Panc1 (cell line): ENCODE measurements at places on chromosomes 12 and 14. TPM values are rescaled to one million over a fixed set of nuclear protein-coding genes. Genes with fewer than 3 reads are reported as not detected.

DNA sequence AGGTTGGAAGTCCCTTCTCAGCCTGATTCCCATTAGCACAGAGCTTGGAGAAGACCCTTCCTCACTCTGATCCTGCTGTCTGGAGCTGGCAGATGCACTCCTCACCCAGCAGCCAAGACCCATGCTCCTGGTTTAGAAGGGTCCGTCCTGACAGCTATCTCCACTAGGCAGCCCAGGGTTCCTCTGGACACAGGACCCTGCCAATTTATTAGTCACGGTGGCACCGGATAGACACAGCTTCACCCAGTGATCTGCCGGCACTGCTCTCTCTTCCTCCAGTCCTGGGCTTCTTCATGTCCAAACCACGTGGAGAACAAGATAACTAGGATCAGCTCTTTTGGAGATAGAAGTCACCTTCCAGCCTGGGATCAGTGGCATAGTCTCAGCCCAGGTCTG lies 26.2 kb upstream of the TCL1B start:
- H3K36me3 ChIP-seq = no peaks in the 10 kb centered on the region
- H3K27me3 ChIP-seq = no peaks in the 10 kb centered on the region
- no peak overlapping the region for H3K4me3 ChIP-seq
- H3K4me1 ChIP-seq = no peaks in the 10 kb centered on the region

GRCh38 chr12:57892232-57892972 lies 45.9 kb upstream of the CTDSP2 start:
- peak overlapping the region; percentile 97 for H3K27ac ChIP-seq
- no peak overlapping the region for H3K4me3 ChIP-seq
- no peaks in the 10 kb centered on the region for H3K27me3 ChIP-seq
- H3K4me1 ChIP-seq = peaks cover 77% of the 10 kb centered on the region
- no peaks in the 10 kb centered on the region for H3K36me3 ChIP-seq

GRCh38 chr14:68168460-68169109 lies 349.0 kb downstream of the RAD51B start:
- no peaks in the 10 kb centered on the region for H3K36me3 ChIP-seq
- peaks cover 12% of the 10 kb centered on the region; the same call in 1 of the 2 replicates for H3K4me1 ChIP-seq
- no peaks in the 10 kb centered on the region for H3K27me3 ChIP-seq
- H3K27ac ChIP-seq = peak overlapping the region; percentile 66; the same call in 1 of the 2 replicates
- no peak for DNase-seq

DNA sequence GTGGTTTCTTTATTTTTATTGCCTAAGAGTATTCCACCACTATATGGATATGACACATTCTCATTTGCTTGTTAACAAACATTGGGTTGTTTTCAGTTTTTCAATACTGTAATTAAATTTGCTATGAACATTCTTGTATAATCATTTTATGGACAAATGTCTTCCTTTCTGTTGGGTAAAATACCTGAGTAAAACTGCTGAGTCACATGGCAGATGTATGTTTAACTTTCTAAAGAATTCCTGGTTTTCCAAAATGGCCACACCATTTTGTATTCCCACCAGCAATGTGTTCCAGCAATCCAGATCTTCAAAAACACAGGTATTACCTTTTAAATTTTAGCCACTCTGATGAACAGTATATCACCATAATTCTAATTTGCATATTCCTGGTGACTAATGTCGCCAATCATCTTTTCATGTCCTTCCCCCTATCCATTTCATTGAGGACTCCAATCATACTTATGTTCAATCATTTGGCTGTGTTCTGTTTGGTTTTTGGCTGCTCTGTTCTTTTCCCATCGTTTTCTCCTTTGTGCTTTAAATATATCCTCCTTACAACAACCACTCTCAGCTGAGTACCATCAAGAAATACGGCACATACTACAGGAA lies 36.0 kb downstream of the CDK17 start:
- H3K4me3 ChIP-seq = no peak overlapping the region
- H3K36me3 ChIP-seq = no peaks in the 10 kb centered on the region
- H3K27ac ChIP-seq = no peak overlapping the region
- DNase-seq = no peak
- no peaks in the 10 kb centered on the region for H3K27me3 ChIP-seq
- H3K4me1 ChIP-seq = peaks cover 10% of the 10 kb centered on the region

DNA sequence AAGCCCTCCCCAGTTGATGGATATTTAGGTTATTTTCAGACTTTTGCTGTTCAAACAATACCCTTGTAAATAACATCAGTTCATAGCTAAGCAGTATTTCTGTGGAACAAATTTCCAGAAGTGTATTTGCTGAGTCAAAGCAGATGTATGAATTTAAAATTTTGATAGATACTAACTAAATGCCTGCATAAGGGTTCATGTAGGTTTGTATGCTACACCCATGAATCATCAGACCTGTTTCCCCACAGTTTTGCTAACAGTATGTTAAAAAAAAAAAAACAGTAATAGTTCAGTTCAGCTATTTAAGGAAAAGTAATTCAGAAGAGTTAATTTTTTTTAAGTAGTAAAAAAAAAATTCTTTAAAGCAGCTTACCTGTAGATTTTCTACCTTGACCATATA lies 236.1 kb upstream of the DIO2 start:
- H3K4me3 ChIP-seq = no peak overlapping the region
- H3K27ac ChIP-seq = no peak overlapping the region
- DNase-seq = no peak
- no peaks in the 10 kb centered on the region for H3K27me3 ChIP-seq
- no peaks in the 10 kb centered on the region for H3K36me3 ChIP-seq

GRCh38 chr14:52369305-52369801 lies 55.2 kb downstream of the PTGER2 start:
- no peaks in the 10 kb centered on the region for H3K36me3 ChIP-seq
- no peaks in the 10 kb centered on the region for H3K27me3 ChIP-seq
- no peaks in the 10 kb centered on the region for H3K4me1 ChIP-seq
- H3K4me3 ChIP-seq = no peak overlapping the region

DNA sequence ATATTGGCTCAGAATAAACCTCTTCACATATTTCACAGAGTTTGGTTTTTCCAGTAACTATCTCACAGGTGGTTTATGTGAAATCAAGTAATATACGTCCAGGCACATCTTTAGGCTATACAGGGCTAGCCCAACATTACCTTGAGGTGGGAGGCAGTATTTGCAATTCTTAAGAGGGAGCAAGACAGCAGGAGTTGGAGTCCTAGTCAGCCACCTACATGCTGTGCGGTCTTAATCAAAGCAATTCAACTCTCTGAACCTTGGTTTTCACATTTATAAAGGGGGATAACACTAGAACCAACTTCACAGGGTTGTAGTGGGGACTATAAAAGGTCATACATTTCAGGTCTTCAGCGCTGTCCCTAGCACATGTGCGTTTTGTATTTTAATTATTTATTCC lies 73.5 kb upstream of the FICD start:
- H3K27ac ChIP-seq = no peak overlapping the region
- no peak for DNase-seq
- H3K4me3 ChIP-seq = no peak overlapping the region
- H3K4me1 ChIP-seq = no peaks in the 10 kb centered on the region

DNA sequence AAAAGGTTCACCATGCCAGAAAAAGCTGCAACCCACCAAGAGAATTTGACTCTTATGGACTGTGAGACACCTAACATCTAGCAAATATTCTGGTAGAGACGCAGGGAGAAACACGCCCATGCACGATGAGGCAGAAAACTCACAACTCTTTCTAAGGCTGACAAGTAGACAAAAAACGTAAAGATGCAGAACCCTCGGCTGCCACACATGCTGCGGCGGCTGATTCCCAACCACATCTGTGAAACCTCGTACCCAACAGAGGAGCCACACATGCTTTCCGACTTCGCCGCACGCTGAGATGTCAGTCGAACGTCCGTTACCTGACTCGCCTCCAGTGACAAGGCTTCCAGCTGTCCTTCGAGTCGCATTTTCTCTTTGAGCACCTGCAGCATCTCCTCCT lies 21.8 kb downstream of the GOLGA3 start:
- no peak overlapping the region for H3K4me3 ChIP-seq
- H3K4me1 ChIP-seq = no peaks in the 10 kb centered on the region
- H3K27me3 ChIP-seq = no peaks in the 10 kb centered on the region
- no peak for DNase-seq

GRCh38 chr12:20367583-20368113 lies 689 bp upstream of the PDE3A start:
- H3K27me3 ChIP-seq = no peaks in the 10 kb centered on the region
- no peaks in the 10 kb centered on the region for H3K4me1 ChIP-seq
- peak overlapping the region; percentile 57 for H3K4me3 ChIP-seq
- DNase-seq = no peak
- no peaks in the 10 kb centered on the region for H3K36me3 ChIP-seq

DNA sequence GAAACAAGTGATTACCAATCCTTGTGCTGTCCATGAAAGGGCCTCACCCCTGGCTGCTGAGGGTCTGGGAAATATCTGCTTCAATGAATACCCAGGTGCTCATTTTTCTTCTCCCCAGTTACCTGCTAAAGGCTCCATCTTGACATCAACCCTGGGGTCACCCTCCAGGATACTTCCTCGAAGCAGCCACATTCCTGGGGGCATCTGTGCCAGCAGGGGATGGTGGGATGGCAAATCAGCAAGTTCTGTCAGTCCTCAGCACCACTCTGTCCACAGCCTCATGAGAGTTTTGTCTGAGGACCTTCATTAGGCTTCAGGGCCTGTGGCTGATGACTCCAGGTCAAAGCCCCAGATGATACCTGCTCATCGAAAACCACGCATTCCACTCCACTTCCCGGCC lies 124.8 kb downstream of the ZFP36L1 start:
- DNase-seq = no peak
- H3K4me3 ChIP-seq = no peak overlapping the region
- H3K36me3 ChIP-seq = no peaks in the 10 kb centered on the region
- H3K27ac ChIP-seq = no peak overlapping the region

DNA sequence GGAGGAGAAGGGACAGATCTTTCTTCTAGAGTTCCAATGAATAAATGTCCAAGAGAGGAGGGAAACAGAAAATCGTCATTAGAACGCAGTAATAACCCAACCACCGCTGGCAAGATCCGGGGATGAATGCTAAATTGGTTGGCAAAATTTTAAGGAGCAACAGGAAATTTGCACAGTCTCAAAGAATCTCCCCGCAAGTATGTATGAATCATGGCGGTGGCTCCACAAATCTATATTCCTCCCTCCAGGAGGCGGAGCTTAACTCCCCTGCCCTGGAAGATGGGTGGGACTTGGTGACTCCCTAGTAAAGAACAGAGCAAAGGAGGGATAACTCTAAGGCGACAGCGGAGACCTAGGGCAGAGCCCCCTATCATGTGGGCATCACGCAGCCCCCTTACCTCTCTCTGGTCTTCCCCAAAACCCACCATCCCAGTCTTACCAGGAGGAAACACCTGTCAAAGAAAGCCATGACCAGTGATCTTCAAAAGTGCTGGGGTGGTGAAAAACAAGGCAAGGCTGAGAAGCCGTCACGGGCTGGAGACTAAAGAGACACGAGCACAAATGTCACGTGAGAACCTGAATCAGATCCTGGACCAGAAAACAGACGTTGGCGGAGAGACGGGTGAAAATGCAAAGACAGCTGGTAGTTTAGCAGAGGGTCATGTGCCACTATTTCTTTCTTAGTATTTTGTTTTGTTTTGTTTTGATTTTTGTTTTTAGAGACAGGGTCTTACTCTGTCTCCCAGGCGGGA lies 125.8 kb downstream of the NCOR2 start:
- no peaks in the 10 kb centered on the region for H3K4me1 ChIP-seq
- no peaks in the 10 kb centered on the region for H3K27me3 ChIP-seq
- H3K36me3 ChIP-seq = no peaks in the 10 kb centered on the region
- no peak overlapping the region for H3K4me3 ChIP-seq

DNA sequence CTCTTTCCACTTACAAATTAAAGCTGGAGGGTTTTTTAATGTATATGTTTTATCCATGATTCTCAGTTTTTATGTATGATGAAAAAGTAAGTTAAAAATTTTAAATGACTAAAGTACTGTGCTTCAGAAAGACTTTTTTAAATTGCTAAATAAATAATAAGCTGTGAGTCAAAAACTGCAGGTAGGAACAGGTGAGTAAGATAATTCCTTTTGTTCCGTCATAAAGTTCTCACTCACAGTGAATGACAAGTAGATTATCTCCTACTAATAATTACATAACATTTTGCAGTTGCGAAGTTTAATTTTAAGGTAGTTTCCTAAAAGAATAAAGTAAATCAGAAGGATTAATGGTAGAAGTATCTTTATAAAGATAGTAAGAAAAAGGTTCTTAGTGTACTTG lies 78.0 kb downstream of the PRKCH start:
- DNase-seq = no peak
- H3K4me3 ChIP-seq = no peak overlapping the region
- H3K36me3 ChIP-seq = no peaks in the 10 kb centered on the region
- H3K27ac ChIP-seq = no peak overlapping the region
- H3K27me3 ChIP-seq = no peaks in the 10 kb centered on the region

DNA sequence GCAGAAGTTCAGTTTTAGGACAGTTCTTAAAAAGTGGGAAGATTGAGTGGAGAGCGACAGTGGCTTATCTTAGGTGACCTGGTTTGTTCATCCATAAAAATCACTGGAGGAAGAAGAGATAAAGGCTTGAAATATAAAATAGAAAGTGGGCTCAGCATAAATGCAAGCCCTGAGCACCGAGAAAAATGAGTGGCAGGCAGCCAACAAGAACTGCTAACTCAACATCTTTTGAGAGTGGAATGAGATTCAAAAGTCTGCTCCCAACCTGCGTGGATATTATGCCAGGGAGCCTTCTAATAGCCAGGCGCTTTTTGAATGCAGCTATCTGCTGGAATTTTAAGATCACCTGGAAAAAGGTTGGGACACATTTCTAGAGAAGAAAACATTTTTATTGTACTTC lies 666.5 kb downstream of the FLRT2 start:
- no peak for DNase-seq
- H3K27ac ChIP-seq = no peak overlapping the region
- H3K27me3 ChIP-seq = no peaks in the 10 kb centered on the region
- H3K4me1 ChIP-seq = no peaks in the 10 kb centered on the region

GRCh38 chr12:15955281-15955680 lies 44.1 kb downstream of the DERA start:
- H3K27me3 ChIP-seq = no peaks in the 10 kb centered on the region
- no peak for DNase-seq
- H3K36me3 ChIP-seq = no peaks in the 10 kb centered on the region
- no peak overlapping the region for H3K27ac ChIP-seq
- H3K4me1 ChIP-seq = no peaks in the 10 kb centered on the region
- H3K4me3 ChIP-seq = no peak overlapping the region

GRCh38 chr12:1325666-1326065 lies 268.7 kb downstream of the FBXL14 start:
- DNase-seq = no peak
- no peak overlapping the region for H3K4me3 ChIP-seq
- H3K27me3 ChIP-seq = no peaks in the 10 kb centered on the region
- H3K4me1 ChIP-seq = no peaks in the 10 kb centered on the region; the same call in 1 of the 2 replicates

GRCh38 chr12:126182619-126183236 lies 1117.5 kb downstream of the AACS start:
- no peaks in the 10 kb centered on the region for H3K36me3 ChIP-seq
- H3K27me3 ChIP-seq = no peaks in the 10 kb centered on the region
- no peak overlapping the region for H3K27ac ChIP-seq

Gene KRT71
- not detected for total RNA-seq

Gene PRPH
- 0.39 TPM for total RNA-seq

Gene USP15
- total RNA-seq = 35.4 TPM

Gene C1S
- total RNA-seq = 1.8 TPM

Gene PIP4P1
- 34.8 TPM for total RNA-seq

Gene POTEM
- total RNA-seq = not detected

Gene PWP1
- total RNA-seq = 61.7 TPM

Gene MYF6
- not detected for total RNA-seq
